Stimulated activated CD4-positive, alpha-beta T cell treated with anti-CD3 and anti-CD28 coated beads, Interleukin-4, amount 100 ng/mL, for 1 hour (primary cell): ENCODE measurements at places on chromosomes 16 and 17.
A peak's percentile ranks its signal among the peaks of the same experiment; 100 is the strongest.

- no peak for DNase-seq
Observed at GRCh38 chr17:70787721-70788300, 618.5 kb downstream of the KCNJ2 start.

DNA sequence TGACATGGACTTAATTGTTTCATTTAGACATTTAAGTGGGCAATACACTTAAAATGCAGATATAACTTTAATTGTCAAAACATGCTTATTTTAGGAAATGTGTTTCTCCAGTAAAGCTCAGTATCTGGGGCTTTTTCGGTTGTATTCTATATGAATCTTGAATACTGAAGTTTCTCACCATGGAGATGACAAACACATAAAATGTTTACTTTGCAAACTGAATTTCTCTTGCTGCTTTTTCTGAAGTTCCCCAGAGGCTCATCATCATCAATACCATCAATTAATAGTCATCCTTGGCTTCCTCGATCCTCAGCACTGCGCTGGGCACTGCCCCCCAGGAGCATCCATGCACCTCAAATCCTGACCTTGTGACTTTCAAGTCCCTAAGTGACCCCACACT, 227.3 kb downstream of the WWOX start:
- no peak for DNase-seq

- peak; percentile 95 for DNase-seq
Observed at GRCh38 chr17:28902819-28903545, at the start of gene DHRS13. Gene DHRS13 (minus strand): TSS chr17:28903079. CDS start chr17:28902944, 135 bp downstream.

DNA sequence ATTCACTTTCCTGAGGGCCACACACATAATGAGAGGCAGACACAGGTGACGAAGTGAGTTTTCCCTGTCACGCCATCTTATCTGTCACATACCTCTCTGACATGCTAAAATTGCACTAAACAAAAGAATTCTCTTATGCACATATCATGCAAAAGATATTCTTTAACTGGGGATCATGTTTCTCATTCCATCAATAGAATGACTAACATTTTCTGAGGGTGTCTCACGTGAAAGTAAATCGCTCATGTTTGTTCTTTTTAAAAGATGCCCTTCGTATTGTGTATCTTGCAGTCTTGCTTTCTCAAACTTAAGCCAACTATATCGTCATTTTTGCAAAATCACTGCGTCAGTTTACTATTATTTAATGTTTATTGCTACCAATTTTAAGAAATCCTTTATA, 306.4 kb downstream of the WWOX start:
- no peak for DNase-seq

DNA sequence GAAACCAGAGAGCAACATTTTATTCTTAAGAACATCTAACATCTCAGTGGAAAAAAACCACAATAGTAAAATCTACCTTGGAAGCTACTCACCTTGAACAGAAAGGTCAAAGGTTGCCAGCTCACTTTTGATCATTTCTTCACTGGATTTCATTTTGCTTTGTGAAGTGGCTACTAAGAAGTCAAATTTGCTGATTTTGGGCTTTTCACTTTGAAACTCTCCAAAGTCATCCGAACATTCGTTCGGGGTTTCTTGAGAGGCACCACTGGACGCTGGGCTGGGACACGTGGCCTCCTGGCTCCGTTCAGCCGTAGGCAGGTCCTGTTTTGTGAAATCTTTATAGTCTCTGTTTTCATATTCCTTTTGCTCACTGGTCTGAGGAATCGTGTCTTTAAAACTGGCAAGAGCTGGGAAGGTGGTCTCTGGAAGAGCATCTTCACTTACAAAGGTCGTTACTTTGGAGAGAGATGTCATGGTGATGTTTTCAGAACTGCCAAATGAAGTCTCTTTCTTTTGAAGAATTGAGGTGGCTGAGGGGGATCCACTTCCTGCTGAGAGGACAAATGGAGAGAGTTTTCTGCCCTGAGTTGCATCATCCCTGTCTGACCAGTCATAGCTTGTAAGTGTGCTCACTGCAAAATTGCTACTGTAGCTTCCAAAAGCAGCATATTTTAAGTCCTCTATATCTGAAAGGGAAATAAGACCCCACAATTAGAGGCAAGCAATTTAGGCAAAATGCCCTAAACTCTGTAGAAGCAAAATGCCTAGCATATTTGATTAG, 52.4 kb downstream of the DUSP14 start:
- DNase-seq: no peak

DNA sequence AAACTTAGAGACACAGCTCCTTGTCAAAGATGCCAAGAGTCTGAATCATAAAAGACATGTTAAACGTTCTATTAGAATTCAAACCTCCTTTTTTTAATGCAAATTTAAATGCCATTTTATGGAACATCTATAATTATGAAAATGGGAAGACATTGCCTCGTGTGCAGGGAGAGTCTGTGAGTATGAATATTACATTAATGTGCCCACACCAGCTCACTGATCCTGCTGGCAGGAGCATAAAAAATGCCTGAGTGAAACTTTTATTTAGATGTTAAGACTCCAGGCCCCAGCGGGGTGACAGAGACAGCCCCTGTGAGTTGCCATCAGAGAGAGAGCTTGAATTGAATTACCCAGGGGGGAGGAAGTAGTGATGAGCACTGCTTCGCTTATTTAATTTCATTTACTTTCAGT, 84.8 kb downstream of the SNX11 start:
- no peak for DNase-seq

DNA sequence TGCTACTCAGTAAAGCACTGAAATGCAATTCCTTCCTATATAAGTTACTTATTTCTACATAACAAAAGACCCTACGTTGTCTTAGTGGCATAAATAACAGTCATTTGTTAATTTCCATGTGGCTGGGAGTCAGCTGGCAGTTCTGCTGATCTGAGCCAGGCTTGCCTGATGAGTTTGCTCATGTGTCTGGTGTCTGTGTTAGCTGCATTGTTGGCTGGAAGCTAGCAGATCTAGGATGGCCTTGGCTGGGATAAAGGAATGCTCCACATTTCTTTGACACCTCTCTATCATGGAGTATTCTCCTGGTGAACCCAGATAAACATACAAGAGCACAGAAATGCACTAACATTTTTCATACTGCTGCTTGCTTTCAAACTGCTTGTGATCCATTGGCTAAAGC, 264.4 kb upstream of the MON1B start:
- DNase-seq: no peak

GRCh38 chr16:87561200-87562105, 40.9 kb upstream of the JPH3 start:
- DNase-seq: no peak

GRCh38 chr16:14309906-14310305, 238.8 kb downstream of the MRTFB start:
- DNase-seq: no peak

DNA sequence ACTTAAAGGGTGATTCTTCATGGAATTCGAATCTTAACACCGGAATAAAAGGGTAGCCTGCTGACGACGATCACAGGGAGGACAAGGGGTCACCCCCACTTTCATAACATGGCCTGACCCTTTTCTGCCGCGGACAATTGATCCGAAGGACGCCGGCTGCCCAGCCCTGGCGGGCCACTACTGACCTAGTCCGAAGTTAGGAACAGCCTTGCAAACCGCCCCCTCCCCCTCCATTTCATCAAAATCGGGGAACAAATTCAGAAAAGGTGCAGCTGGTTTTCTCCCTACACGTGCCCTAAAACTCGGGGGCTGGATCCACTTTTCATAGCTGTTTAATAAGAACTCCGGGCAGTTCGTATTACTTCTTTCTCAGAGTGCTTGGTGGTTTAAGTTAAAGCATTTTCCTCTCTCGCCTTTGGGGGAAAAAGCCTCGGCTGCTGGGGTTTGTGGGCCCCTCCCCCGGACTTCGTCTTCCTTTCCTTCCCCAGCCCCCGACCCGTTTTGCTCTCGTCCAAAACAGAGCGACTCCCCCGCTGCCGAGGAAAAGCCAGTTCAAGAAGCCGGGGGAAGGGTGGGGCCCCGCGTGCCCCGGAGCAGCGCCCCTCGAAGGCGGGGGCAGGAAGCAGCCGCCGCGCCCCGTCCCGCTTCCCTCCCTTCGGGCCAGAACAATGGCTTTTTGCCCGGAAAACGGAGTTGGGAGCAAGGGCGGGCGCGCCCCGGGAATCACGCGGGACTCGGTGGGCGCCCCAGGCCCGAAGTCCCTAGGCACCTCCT, 641 bp upstream of the CBX2 start:
- no peak for DNase-seq

DNA sequence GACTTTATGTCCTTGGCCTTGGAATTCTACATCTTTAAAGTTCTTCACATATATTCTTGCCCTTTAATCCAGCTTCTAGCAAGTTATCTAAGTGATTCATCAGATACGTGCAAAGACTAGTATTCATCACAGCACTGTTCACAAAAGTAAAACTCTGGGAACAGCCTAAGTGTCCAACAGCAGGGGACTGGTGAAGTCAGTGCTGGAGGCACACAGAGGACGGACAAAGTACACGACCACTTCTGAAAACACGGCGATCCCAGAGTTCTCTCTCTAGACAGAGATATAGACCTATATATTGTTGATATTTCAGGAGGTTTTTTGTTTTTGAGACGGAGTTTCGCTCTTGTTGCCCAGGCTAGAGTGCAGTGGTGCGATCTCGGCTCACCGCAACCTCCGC, 12.8 kb downstream of the CTRB1 start:
- DNase-seq: no peak

DNA sequence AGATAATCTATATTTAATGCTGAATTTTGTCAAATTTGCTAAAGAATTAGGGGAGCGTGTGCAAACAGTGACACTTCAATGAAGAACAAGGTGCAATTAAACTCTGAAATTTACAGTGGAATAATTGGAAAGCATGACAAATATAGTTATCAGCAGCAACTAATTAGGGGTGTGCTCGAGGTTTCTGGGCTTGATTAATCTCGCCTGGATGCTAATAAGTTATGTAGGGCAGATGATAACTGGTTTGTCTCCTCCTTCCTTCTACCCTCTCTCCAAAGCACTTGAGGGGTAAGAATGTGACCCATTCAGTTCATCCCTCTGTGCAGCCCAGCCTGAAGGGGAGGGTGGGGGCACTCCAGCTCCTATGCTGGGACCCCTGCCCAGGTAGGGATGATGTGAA, 21.9 kb downstream of the MRM1 start:
- DNase-seq: no peak

- DNase-seq: no peak
Observed at GRCh38 chr16:48347191-48347865, 37.9 kb downstream of the SIAH1 start.

DNA sequence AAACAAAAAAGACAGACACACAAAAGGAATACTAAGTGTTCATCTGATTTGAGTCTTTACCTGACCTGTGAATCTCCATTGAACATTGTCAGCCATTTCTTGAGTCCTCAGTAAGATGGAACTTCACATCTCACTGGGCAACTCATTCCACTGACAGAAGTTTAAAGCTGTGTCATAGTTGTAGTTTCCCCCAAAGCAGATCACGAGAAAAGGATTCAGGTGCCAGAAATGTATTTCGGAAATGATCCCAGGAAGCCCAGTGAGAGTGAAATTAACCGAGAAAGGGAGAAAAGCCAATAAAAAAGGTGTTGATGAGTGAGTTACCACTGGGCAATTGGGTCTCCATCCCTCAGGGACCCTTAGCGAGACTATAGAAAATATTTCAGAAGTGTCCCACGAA, 6.5 kb downstream of the CHD9 start:
- DNase-seq: no peak

GRCh38 chr16:2468233-2468724, 2.8 kb upstream of the NTN3 start:
- DNase-seq: no peak

DNA sequence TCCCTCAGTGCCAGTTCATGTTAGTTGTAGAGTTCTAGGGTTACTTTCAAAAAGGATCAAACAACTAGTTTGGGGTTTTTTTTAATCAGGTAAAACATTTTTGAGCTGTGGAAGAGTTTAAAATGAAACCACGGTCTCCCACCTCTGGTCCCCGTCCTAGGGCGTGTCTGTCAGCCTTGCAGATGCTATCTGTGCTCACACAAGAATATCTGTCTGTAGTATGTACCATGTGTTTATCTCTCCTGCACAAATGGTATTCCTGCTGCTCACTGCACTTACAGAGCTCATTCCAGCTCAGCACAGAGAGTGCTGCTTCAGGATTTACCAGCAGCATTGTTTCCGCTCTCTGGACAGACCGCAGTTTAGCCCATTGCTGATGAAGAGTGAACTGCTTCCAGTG, 38.9 kb downstream of the UBN1 start:
- DNase-seq: no peak

- peak; percentile 62 for DNase-seq
Observed at GRCh38 chr17:1643293-1643998, 2.1 kb downstream of the SCARF1 start.

DNA sequence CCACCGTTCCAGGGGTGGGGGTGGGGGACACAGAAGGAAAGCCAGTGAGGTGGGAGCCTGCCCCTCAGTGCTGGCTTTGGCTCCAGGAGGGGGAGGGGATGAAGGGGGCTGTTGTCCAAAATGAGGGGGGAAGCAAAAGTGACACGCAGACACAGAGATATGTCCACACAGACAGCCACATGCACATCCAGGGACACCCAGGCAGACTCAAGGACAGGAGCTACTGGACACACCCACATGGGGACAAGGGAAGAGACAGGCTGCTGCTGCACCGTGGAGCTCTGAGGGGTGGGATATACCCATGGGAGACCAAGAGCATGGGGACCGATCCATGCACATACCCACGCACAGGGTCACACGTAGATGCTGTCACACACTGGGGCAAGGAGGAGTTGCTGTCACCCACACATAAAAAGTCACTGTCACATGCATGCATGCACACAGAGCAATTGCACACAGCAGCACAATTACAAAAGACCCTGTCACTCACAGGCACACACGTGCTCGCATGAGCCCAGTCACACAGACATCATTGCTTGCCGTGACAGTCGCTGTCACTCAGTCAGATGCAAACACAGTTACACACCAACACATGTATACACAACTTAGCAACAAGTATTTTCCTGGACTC, 1.3 kb downstream of the THRA start:
- DNase-seq: peak; percentile 20

GRCh38 chr17:39643271-39643670, 6.3 kb downstream of the STARD3 start:
- no peak for DNase-seq

DNA sequence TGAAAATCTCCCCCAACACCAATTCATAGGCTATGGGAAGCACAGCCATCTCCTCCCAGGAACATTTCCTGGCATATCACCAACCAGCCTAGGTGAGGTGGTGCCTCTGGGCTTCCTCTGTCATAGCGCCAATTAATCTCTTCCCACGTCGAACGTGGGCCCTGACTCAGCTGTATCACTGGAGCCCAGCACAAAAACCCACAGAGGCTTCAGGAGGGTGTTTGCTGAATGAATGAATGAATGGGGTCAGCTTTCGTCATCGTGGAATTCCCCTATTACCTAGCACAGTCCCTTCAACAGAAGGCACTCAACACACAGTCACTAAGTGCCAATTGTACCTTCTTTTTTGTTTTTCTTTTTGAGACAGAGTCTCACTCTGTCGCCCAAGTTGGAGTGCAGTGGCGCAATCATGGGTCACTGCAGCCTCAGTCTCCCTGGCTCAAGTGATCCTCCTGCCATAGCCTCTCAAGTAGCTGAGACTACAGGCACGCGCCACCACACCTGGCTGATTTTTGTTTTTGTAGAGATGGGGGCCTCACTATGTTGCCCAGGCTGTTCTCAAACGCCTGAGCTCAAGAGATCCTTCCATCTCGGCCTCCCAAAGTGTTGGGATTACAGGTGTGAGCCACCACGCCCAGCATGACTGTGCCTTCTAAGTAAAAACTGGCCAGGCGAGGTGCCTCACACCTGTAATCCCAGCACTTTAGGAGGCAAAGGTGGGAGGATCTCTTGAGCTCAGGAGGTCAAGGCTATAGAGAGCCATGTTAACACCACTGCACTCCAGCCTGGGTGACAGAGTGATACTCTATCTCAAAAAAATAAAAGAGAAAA, 4.1 kb downstream of the ZNF688 start:
- DNase-seq: peak; percentile 65

- no peak for DNase-seq
Observed at GRCh38 chr16:56788435-56788834, 58.5 kb downstream of the NUP93 start.
